Cardiac fibroblast (primary cell): ENCODE measurements at places on chromosomes 16 and 17.
A peak's percentile ranks its signal among the peaks of the same experiment; 100 is the strongest.

GRCh38 chr16:25585526-25585925, 106.2 kb upstream of the HS3ST4 start:
- DNase-seq, result no peak

GRCh38 chr16:48895142-48895541, 285.2 kb upstream of the N4BP1 start:
- no peak for DNase-seq

DNA sequence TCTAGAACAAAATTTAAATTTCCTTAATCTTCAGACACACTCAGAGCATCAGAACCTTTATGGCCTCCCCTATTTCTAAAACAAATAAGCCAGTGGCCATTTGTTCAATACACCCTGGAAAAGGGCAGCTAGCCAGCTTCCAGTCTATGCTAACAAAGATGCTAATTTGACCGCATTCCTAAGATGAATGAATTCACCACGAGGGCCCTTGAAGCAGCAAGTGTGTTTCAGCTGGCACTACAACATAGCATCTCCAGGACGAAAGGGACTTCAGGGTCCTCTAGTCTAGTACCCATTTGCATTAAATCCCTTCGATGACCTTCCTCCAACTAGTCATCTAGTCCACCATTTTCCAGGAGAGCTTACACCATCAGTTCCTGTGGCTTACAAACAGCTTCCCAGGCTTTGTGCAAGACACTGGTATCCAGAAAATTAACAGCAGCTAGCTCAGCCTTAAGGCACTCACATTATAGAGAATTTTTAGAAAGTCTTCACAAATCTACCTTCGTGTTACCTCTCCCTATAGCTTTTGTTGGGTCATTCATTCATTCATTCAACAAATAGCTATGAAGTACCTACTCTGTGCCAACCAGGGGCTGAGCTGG, 10.9 kb downstream of the KRT37 start:
- no peak for DNase-seq

DNA sequence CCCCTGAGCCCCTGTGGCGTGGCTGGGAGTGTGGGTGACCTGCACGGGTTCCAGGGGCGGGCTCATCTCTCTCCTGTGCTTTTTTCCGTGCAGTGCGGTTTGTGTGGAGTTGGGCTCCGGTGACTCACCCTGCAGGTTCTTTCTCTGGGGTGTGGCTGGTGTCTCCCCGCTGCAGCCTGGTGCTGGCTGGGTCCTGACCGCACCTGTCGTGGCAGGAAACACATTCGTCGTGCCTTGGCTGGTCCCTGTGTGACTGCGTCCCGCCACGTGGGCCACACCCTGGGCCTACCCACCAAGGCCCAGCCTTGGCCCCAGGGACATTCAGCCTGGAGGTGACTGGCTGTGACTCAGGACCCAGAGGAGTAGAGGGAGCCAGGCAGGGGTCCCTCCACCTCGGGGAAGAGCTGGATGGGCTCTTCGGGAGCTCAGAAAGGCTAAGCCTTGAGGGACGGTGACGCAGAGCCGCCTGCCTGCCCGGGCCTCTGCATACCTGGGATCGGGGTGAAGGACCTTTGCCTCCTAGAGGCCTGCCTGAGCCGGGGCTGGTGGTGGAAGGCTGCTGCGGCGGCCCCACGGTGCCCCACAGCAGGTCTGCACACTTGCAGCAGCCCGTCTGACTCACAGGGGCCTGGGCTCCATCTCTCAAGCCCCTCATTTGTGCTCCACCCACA, 7.8 kb downstream of the TRAF7 start:
- DNase-seq, result no peak

- DNase-seq, result no peak
Measured at GRCh38 chr17:67420994-67421393, 43.9 kb downstream of the PITPNC1 start.

DNA sequence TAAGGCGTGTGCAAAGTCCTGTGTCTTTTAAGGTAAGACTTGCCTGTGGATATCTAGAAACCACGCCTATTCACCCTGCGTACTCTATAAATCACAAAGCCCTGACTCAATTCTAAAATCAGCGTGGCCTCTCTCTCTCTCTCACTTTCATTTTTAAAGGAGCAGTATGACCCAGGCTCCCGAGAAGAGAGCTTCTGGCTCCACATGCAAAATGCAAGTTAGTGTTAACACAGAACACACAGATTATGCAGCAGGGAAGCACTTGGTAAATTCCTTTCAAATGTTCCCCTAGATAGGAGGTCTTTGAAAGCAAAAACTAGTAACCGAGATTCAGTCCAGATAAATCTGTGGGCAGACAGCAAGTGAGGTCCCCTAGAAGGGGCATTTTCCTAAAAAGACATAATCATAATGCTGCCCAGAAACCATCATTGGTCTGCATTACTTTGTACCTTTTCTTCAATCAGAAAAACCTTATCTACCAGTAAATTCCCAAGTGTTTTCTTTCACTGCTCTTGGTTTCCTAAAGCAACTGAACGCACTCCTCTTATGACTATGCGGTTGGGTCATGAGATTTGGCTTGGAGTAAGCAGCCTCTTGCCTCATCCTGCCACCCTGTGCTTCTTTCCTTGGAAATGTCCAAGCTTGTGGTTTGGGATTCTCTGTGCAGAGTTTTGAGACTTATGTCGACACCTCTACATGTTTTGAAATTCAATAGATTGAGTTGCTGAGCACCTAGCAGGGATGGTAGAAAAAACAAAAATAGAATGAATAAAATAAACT, 31.7 kb upstream of the KCNJ2 start:
- DNase-seq, result peak; percentile 95
